CD4-positive, alpha-beta memory T cell (primary cell): ENCODE measurements at places on chromosomes 1 and 21. TPM values are rescaled to one million over a fixed set of nuclear protein-coding genes. Genes with fewer than 3 reads are reported as not detected.

The SPATA17 gene
- total RNA-seq, result not detected

The LYST gene
- 35.2 TPM for total RNA-seq

The PTCH2 gene
- 1.3 TPM for total RNA-seq

The LCE2C gene
- not detected for total RNA-seq

The GJA9 gene
- not detected for total RNA-seq

The RBBP4 gene
- total RNA-seq, result 185 TPM

The ADGRL4 gene
- not detected for total RNA-seq

The BTBD19 gene
- 14.8 TPM for total RNA-seq

The DISC1 gene
- total RNA-seq, result 18.0 TPM

The PLXNA2 gene
- 3.5 TPM for total RNA-seq

The LRRC3 gene
- total RNA-seq, result 1.4 TPM

The GPR3 gene
- total RNA-seq, result not detected

The NFYC gene
- 73.6 TPM for total RNA-seq

The ARHGAP30 gene
- total RNA-seq, result 222 TPM

The DTL gene
- total RNA-seq, result 0.06 TPM

The MYOG gene
- total RNA-seq, result not detected

The FMOD gene
- total RNA-seq, result not detected

The AKR7A2 gene
- total RNA-seq, result 25.1 TPM
